ENCODE measurements at places on chromosomes 7 and 10. TPM values are rescaled to one million over a fixed set of nuclear protein-coding genes. Genes with fewer than 3 reads are reported as not detected.

The ARPC1B gene
- 97.9 TPM for polyA plus RNA-seq

The TMEM225B gene
- polyA plus RNA-seq = 2.7 TPM

The AGR3 gene
- polyA plus RNA-seq = not detected

The BCCIP gene
- 48.8 TPM for polyA plus RNA-seq

The CLCN1 gene
- 0.07 TPM for polyA plus RNA-seq

The CUBN gene
- polyA plus RNA-seq = 1.2 TPM

The TIAL1 gene
- 45.4 TPM for polyA plus RNA-seq

The MACROH2A2 gene
- polyA plus RNA-seq = 3.4 TPM

The SPDYE8 gene
- polyA plus RNA-seq = not detected

The OR2A1 gene
- not detected for polyA plus RNA-seq

The ACHE gene
- 3.3 TPM for polyA plus RNA-seq

The ECHDC3 gene
- polyA plus RNA-seq = 14.8 TPM

The CALCR gene
- not detected for polyA plus RNA-seq

The WASHC2C gene
- polyA plus RNA-seq = 35.4 TPM

The LRIT1 gene
- not detected for polyA plus RNA-seq

The SLC26A3 gene
- polyA plus RNA-seq = not detected

The SPACDR gene
- polyA plus RNA-seq = 2.9 TPM

The MCMBP gene
- 44.3 TPM for polyA plus RNA-seq

The SLC13A1 gene
- not detected for polyA plus RNA-seq

The CAV2 gene
- polyA plus RNA-seq = 37.0 TPM

The RBP4 gene
- 4.8 TPM for polyA plus RNA-seq

The INMT gene
- polyA plus RNA-seq = 37.2 TPM
